ENCODE measurements at places on chromosomes 12 and 14.

DNA sequence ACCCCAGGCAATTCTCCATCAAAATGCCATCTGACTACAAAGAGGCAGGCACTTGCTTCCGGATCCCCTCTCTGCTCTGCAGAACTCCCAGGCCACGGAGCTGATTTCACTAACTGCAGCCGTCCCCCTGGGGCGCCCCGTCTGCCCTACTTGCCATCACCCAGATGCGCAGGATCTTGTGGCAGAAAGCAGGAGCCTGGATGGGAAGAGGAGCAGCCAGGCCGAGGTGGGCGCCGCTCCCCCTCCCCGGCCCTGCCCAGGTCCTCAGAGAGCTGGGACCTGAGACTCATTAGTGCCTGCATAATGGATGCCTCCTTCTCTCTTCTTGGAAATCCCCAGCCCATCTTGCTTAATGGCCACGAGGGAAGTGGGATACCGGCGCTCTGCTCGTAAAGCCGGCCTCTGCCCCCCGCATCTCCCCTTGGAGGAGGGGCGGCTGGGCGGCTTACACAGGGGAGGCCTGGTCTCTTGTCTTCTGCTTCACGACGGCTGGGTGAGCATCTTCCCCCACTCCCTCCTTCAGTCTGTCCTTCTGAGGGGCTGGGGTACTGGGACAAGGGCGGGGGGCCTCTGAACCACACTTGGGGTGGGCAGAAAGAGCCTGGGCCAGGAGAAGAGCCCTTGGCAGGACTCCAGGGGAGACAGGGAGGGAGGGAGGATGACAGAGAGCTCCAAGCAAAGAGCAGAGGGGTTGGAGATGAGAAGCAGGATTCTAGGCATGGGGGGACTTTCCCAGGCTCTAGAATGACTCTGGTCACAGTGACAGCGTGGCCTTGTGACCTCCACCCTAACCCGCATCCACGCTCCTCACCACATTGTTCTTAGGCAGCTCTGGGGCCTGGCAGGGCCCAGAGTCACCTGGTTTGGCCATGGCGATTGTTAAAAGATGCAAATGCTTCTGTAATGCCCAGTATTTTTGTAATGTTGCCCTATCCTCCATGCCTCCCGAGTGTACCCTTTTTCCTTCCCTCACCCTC, 19.4 kb upstream of the EML1 start:
- DNase-seq = no peak

- no peak for DNase-seq
These were observed 555.6 kb downstream of the CCER1 start for GRCh38 chr12:90399357-90399756.

DNA sequence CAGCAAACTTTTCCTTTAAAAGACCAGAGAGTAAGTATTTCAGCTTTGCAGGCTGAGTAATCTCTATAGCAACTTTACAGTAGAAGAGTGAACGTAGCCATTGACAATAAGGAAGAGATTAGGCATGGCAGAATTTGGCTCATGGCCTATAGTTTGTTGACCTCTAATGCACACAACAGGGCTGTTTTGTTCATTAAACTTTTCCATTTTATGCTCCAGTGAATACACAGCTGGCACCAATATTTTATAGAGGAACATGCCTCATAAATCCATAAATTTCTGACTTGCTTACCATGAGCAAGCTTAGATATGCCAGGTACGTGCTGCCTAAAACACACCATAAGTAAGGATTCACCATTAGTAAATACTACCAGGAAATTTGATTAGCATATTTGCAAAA, 609.0 kb upstream of the STXBP6 start:
- no peak for DNase-seq

- no peak for DNase-seq
These were observed 54.4 kb upstream of the RIMBP2 start for GRCh38 chr12:130770413-130771028.

DNA sequence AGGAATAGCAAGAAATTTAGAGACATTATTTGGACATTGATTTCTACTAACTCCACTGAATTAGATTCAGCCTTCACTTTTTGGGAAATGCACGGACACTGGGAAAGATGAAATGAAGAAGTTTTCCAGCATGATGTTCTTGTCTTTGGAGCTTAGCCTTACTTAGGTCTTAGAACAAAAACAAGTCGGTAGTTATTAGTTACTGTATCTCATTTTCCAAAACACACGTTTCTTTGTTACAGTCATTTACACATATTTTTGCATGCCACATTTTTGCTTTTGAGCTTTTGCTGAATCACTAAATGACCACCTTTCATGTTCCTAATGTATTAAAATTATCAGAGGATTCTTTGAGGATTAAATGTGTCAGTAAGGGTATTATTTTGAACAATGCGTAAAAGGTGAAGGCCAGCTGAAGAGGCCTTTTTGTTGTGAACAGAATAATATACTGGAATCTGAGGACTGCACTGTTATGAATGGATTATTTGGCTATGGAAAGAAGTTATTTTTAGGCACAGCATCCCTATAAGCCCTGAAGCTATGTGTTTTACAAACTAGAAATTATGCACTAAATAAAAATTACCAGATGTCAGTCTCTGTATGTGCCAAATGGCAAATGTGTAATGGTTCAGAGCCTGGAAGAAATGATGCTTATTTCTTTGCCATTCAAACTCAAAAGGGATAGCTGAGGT, 138.2 kb downstream of the SRGAP1 start:
- DNase-seq = no peak

GRCh38 chr14:101480747-101481530, 80.4 kb upstream of the DIO3 start:
- no peak for DNase-seq

DNA sequence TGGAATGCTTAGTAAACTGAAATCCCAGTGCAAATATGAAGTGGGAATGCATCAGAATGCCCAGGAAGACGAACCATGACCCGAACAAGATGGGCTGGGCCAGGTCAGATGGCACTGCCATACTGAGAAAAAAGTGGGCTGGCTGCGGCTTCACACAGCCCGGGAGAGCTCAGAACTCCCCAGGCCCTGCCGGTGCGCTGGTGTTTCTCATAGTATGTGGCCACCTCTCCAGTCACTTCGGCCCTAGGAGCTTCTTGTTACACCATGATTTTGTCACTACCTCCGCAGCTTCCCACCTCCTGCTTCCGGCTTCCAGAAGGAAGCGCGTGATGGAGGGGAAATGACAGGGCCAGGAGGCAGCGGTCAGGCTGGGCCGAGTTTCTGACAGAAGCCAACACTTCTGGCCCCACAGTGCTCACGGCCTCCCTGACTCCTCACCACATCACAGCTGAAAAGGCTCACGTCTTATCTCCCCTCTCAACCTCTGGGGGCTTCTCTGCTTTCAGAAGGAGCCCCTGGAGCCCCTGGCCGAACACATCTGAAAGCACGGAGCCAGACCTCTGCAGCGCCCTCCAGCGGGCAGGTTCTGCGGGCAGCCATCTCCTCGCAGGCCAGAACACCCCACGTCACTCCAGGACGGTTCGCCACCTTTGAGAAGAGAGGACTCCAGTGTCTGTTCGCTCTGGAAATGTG, 30.7 kb downstream of the DAD1 start:
- no peak for DNase-seq

- peak; percentile 22 for DNase-seq
These were observed 59.1 kb downstream of the DUSP16 start for GRCh38 chr12:12503384-12504078.
